ENCODE measurements at places on chromosomes 13 and 19. TPM values are rescaled to one million over a fixed set of nuclear protein-coding genes. Genes with fewer than 3 reads are reported as not detected.

Gene IQCN
- total RNA-seq, result 10.6 TPM

Gene ODAD3
- total RNA-seq, result 0.28 TPM

- DNase-seq, result no peak
These were observed 20.8 kb downstream of the RASA3 start for GRCh38 chr13:114111577-114111976.

Gene CYSLTR2
- 0.58 TPM for total RNA-seq

DNA sequence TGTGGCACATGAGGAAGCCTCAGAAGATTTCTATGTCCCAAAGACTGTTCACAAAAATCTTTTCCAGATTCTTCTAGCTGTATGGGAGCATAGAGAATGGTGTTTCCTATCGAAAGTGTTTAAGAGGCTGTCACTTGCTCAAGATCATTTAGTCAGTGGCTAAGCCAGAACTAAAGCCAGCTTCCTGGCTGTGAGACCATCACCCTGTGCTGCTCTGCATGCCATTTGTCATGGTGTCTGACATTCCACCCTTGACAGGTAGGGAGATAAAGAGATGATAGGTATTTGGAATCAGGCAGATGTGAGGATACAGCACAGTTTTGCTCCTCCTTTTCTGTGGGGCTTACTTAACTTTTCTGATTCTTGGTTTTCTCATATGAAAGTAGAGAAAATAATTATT, 177.3 kb downstream of the DNAJC15 start:
- no peak for DNase-seq

GRCh38 chr19:39843919-39844793, 2.0 kb downstream of the FBL start:
- DNase-seq, result peak; percentile 68

Gene VSTM2B
- total RNA-seq, result not detected

DNA sequence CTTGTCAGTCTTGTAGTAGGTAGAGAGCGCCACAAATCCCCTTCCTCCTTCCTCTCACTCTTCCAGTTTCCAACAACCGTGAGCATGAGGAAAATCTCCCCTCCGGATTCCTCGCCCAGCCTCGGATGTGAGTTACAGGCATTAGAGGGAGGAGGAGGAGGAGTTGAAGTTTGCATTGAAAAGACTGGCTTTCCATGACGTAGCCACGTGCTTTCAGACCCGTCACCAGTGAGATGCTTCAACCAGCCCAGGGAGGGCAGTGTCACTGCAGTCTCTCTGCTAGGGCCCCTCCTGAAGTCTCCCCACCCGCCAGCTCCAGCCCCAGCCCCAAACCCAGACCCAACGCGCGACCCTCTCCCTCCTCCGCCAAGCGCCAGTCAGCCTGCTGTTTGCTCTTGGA, 442 bp upstream of the FGF14 start:
- no peak for DNase-seq

- no peak for DNase-seq
These were observed 154.7 kb upstream of the ZNF536 start for GRCh38 chr19:30217461-30217860.

Gene LMTK3
- total RNA-seq, result 2.6 TPM

DNA sequence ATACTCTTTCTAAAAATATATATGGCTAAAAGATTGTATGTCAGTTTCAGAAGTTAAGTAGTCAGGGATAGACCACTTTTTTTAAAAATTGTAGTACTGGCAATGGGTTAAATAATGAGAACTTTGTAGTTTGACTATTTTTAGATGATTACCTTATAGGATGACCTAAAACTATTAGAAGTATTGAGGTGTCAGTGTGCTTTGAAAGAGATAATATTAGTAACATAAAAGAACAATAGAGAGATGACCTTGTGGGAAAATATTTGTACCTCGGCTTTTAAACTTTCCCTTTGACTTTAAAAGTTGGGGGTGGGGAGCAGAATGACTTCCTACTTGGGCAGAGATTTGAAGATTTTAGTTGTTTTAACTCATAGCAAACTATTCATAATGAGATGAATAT, 48.3 kb downstream of the SLAIN1 start:
- DNase-seq, result no peak

- no peak for DNase-seq
These were observed 74.2 kb downstream of the IRS2 start for GRCh38 chr13:109712124-109712722.

Gene ZNF724
- 4.4 TPM for total RNA-seq

DNA sequence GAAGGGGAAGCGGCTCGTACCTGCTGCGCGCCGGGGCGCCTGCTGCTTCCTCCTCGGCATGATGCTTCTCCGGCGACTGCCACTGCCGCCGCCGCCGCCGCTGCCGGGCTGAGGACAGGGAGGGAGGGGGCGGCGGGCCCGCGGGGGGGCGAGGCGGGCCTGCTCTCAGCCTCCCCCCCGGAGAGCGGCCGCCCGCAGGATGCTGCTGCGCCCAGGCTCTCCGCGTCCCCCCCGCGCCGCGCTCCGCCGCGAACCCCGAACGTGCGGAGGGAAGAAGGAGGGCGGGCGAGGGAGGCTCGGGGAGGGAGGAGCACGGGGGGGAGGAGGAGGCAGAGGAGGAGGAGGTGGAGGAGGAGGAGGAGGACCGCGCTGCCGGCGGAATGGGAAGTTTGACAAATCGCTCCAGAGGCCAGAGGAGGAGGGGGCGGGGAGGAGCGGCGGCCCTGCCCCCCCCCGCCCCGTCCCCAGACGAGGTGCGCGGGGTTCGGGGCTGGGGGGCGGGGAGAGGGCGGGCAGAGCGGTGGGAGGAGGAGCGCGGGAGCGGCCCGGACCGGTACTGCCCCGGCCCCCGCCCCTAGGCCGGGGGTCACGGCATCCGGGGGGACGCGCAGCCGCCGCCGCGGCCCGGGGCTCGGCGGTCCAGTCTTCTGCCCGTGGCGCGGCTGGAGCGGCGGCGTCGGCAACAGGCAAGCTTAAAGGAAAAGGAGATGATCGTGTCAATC, at the start of gene TSHZ3:
Gene TSHZ3, minus strand, starts transcription at position 277 of the 722 bp plus-strand sequence. Its CDS starts 217 bp downstream, at position 60.
- peak; percentile 48 for DNase-seq
